Activated CD4-positive, alpha-beta T cell treated with anti-CD3 and anti-CD28 coated beads for 36 hours (primary cell): ENCODE measurements at places on chromosomes 3 and 15. TPM values are rescaled to one million over a fixed set of nuclear protein-coding genes. Genes with fewer than 3 reads are reported as not detected.

The DUSP7 gene
- 20.3 TPM for total RNA-seq

DNA sequence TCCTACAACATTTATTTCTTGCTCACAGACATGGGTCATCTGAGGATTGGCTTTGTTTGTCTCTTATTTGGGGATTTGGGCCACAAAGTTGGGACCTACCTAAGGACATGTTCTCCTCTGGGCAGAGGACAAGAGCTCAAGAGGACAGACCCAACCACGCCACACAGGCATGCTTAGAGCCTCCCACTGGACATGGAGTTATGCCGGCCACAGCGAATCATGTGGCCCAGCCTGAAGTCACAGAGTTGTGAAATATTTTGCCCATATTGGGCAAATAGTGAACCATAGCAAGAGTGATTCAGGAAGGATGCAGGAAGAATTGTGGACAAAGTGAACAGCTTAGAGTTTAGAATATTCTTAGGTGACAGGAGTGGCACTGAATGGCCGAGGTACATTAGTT is 9.9 kb downstream of the TRAK1 start:
- H3K4me1 ChIP-seq: peaks cover 14% of the 10 kb centered on the region
- H3K27ac ChIP-seq: no peak overlapping the region
- H3K4me3 ChIP-seq: no peak overlapping the region

- peaks cover 18% of the 10 kb centered on the region for H3K27me3 ChIP-seq
- peaks cover 4% of the 10 kb centered on the region for H3K4me1 ChIP-seq
- H3K4me3 ChIP-seq: no peak overlapping the region
These were observed 1.8 kb upstream of the ROPN1B start for GRCh38 chr3:125967156-125967555.

The MYO1E gene
- total RNA-seq: 12.6 TPM

The TRIM59 gene
- total RNA-seq: 42.2 TPM

The ALG1L2 gene
- 0.71 TPM for total RNA-seq

DNA sequence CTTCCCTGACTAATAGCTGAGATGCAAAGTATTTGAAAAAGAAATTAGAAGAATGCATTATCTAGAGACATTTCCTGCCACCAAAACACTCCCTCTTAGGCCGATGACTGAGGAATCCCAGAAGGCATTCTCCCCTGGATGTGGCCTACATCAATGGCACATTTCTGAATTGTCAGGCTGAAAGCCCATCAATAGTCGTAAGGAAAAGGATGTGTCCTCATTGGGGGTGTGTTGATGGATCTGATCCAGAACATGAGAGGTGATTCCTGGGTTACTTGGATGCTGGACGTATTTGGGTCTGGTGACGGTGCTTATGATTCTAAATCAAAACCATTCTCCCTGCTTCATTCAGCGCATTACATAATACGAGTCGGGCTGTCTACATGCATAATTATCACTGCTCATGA is 216.9 kb upstream of the CDIN1 start:
- H3K4me3 ChIP-seq: no peak overlapping the region
- no peaks in the 10 kb centered on the region for H3K4me1 ChIP-seq
- H3K27ac ChIP-seq: no peak overlapping the region
- no peaks in the 10 kb centered on the region for H3K36me3 ChIP-seq

The CIB2 gene
- total RNA-seq: 1.2 TPM

The SNX4 gene
- 36.3 TPM for total RNA-seq

The CLDN16 gene
- not detected for total RNA-seq

- H3K27ac ChIP-seq: no peak overlapping the region
- no peak for DNase-seq
- H3K4me3 ChIP-seq: no peak overlapping the region
- peaks cover 10% of the 10 kb centered on the region for H3K27me3 ChIP-seq
- no peaks in the 10 kb centered on the region for H3K36me3 ChIP-seq
These were observed 95.4 kb downstream of the FRMD5 start for GRCh38 chr15:44099671-44100070.
